KG1 (cell line): ENCODE measurements at places on chromosomes 16 and 17.

DNA sequence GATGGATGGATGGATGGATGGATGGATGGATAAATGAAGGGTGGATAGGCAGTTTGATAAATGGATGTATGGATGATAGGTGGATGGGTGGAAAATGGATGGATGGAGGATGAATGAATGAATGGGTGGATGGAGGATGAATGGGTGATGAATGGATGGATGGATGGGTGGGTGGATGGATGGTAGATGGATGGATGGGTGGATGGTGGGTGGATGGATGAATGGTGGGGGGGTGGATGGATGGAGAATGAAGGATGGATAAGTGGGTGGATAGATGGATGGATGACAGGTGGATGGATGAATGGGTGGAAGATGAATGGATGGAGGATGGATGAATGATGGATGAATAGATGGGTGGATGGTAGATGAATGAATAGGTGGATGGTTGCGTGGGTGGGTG lies 70.1 kb upstream of the BCO1 start:
- DNase-seq: no peak

GRCh38 chr16:4382795-4383357 lies 11.2 kb downstream of the VASN start:
- DNase-seq: no peak

- DNase-seq: no peak
Observed at GRCh38 chr17:4425398-4425797, 8.3 kb upstream of the SPNS3 start.

DNA sequence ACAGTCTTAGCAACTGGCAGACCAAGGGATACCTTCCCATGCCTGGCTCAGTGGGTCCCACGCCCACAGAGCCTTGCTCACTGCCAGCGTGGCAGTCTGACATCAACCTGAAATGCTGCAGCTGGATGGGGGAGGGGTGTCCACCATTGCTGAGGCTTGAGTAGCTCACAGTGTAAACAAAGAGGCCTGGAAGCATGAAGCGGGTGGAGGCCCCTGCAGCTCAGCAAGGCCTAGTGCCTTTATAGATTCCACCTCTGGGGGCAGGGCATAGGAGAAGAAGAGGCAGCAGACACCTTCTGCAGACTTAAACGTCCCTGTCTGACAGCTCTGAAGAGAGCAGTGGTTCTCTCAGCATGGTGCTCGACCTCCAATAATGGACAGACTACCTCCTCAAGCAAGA lies 263.2 kb downstream of the KIF2B start:
- DNase-seq: no peak

- DNase-seq: no peak
Observed at GRCh38 chr16:842061-842476, 41.5 kb upstream of the GNG13 start.

DNA sequence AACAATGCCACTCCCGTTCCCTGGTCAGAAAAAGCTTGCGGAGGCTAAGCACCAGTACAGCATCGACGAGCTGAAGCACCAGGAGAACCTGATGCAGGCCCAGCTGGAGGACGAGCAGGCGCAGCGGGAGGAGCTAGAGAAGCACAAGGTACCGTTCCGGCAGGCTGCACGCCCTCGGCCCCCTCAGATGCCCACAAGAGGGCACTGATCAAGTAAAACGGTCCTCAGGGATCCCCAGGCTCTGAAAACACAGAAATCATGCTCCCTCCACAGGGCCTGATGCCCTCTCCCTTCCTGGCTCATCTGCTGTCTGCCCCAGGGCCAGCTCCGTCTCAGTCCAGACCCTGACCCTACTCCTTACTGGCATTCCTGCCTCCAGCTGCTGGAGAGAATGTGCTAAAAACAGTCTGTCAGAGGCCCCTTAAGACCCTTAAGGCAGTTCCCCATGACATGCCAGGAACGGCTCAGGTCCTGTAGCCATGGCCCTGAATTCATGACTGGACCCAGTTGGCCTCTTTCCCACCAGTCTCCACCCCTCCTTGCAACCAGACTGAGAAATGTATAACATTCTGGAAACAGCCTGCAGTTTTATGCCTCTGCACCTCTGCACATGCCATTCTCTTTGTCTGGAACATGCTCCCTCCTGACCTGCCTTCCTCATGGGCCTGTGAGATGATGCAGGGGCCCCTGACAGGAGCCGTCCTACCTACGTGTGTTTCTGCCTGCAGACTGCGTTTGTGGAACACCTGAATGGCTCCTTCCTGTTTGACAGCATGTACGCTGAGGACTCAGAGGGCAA lies 21.8 kb downstream of the DRC3 start:
- no peak for DNase-seq

- no peak for DNase-seq
Observed at GRCh38 chr17:6498356-6498755, 54.1 kb downstream of the PIMREG start.

DNA sequence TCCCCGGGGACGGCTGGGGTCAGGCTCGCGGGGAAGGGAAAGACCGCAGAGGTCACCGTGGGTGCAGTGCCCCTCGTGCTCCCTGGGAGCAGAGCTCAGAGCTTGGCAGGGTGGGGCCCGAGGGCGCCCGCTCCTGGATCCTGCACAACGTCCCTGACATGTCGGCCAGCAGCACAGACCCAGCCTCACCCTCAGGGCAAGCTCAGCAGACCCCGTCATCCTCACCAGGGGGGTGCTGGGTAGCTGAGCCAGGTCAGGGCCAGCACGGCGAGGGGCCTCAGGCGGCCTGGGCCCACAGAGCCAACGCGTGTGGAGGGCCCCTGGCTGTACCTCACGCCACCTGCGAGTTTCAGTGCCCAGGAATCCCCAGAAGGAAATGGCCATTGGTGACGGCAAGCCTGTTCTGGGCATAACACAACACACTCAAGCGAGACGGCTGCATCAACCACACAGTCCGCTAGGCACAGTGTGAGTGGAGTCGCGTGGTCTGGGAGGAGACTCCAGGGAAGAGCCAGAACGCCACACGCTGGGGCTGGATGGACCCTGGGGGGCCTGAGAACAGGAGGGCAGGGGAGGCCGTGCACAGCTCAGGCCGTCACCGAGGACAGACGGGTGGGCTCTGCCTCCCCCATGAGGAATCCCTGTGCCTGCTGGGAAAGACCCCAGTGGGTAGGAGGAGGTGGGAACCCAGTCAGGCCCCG lies 60.3 kb downstream of the ZNF778 start:
- DNase-seq: no peak

- DNase-seq: no peak
Observed at GRCh38 chr16:6947291-6947690, 385.4 kb upstream of the RBFOX1 start.

DNA sequence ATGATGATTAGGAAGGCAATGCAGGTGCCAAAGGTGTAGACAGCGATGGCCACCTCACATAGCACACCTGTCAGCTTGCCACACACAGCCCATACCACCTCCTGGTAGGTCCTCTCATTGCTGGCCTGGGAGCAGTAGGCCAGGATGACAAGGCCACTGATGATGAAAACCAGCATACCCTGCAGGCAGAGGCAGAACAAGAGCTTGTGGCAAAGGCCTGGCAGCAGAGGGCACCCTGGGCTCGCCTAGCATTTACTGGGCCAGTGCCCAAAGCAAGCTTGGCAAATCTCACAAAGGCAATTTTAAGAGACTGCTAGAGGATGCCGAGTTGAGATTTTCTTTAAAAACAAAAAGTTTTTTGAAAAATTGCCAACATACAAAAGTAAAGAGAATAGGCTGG lies 5.9 kb downstream of the SLC38A7 start:
- DNase-seq: no peak

- DNase-seq: no peak
Observed at GRCh38 chr16:85595812-85596502, 17.2 kb upstream of the GSE1 start.

- no peak for DNase-seq
Observed at GRCh38 chr16:53803998-53804397, 100.0 kb downstream of the FTO start.

DNA sequence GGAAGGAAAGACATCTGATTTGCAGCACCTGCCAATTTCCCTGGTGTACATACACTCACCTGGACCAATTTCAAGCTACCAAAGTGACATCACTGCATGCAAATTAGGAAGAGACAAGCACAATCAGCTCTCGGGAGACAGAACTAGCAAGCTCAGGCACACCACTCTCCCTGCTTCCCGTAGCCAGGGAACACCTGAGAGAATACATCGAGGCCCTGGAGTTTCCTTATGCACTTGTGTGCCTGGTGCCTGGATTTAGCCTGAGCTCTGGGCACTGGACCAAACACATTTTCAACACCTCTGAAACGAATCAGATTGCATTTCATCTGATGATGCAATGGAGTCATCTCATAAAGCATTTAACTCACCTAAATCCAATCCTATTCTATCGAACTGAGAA lies 110.5 kb downstream of the HS3ST2 start:
- DNase-seq: no peak

DNA sequence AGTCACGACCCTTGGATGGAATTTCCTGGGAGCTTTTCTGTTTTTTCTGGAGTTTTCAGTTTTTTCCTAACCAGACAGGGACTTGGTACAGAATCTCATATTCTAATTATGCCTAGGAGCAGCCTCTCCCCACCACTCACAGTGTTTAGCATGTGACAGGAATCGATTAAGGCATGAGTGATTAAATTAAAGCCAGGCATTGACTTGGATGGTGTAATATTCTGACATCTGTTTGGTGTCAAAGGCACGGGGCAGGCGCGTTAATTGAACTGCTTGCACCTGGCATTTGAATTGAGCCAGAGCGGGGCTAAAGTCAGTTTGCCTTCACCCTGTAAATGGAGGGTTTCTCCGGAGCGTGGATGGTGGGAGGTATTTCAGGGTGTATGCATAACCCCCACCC lies 11.9 kb downstream of the MAPT start:
- DNase-seq: no peak

DNA sequence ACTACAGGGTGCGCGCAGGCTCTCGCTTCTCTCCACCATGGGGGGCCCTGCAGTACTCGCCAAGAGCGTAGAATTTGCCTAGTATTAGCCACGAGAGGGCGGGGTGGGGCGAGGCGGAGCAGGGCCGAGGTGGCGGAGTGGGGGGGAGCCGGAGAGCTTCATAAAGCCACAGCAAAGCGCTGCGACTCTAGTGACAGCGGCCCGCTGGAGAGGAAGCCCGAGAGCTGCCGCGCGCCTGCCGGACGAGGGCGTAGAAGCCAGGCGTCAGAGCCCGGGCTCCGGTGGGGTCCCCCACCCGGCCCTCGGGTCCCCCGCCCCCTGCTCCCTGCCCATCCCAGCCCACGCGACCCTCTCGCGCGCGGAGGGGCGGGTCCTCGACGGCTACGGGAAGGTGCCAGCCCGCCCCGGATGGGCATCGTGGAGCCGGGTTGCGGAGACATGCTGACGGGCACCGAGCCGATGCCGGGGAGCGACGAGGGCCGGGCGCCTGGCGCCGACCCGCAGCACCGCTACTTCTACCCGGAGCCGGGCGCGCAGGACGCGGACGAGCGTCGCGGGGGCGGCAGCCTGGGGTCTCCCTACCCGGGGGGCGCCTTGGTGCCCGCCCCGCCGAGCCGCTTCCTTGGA lies at the start of gene TBX21:
TBX21 (plus strand) TSS at position 190 of the 627 bp plus-strand sequence; CDS start at position 409, 219 bp downstream.
- DNase-seq: peak; percentile 52

GRCh38 chr16:50311891-50312501 lies 45.6 kb downstream of the ADCY7 start:
- DNase-seq: no peak

DNA sequence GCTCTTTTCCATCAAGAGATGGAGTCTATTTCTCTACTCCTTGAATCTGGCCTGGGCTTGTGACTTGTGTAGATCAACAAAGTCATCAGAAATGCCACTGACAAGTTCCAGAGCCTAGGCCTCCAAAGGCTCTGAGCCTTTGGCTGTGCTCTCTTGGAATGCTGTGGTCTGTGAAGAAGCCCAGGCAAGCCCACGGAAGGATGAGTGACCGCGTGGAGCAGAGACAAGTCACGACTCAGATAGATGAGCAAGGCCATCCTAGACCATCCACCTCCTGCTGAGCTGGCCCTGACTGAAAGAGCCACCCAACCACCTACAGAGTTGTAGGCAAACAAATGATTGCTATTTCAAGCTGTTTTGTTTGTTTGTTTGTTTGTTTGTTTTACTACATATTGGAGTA lies 11.6 kb upstream of the ICAM2 start:
- DNase-seq: no peak

GRCh38 chr17:63222655-63223054 lies 223.5 kb downstream of the CYB561 start:
- DNase-seq: no peak

DNA sequence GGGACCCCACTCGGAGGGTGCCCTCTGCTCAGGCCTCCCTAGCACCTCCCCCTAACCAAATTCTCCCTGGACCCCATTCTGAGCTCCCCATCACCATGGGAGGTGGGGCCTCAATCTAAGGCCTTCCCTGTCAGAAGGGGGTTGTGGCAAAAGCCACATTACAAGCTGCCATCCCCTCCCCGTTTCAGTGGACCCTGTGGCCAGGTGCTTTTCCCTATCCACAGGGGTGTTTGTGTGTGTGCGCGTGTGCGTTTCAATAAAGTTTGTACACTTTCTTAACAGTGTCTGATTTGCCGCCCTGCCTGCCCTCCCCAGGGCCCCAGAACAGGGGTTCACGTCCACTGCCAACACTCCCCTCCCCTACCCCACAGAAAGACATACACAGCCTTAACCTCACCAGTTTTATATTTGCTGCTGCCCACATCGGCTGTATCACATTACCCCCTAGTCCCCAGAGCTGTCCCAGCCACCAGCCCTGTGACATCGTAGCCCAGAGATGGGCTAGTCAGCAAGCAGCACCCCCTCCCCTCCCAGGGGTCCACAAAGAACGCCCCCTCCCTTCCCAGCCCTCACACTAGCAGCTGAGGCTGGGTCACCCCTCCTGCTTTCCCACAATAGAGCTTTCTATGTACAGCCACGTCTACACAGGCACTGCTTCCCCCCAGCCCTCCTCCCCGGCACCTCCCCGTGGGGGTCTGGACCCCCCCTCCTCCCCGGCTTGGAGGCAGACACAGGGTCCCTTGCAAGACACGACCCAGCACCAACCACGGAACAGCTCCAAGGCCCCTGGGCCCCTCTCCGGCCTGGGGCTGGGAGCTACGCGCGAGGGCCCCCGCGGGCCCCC lies 7.9 kb downstream of the GRN start:
- no peak for DNase-seq

- peak; percentile 10 for DNase-seq
Observed at GRCh38 chr17:48671697-48672171, 45.6 kb upstream of the HOXB9 start.

- DNase-seq: no peak
Observed at GRCh38 chr17:16945663-16946218, 26.2 kb downstream of the TNFRSF13B start.

- no peak for DNase-seq
Observed at GRCh38 chr17:5665164-5665563, 80.9 kb upstream of the NLRP1 start.
